ENCODE measurements at places on chromosomes 1 and 21.

- no peak for DNase-seq
These were observed 267.7 kb downstream of the PRDM2 start for GRCh38 chr1:13967707-13968106.

DNA sequence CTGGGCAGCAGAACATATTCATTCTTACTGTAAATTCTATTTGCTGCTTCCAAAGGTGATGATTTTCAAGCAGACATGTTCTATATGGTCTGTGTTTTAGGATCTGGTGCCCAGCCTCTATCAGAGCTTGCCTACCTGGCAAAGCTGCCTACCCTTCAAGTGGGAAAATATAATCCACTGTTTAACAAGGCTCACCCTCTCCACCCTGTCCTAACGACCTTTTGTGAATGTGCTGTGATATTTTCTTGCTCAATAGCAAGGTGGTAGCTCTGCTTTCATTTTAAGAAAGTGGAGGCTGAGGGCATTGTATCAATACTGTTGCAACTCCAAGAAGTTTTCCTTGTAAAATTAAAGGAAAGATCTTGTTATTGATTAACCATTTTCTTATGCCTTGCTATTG lies 26.0 kb upstream of the AGO1 start:
- DNase-seq, result no peak

GRCh38 chr1:247115545-247115944 lies 11.4 kb upstream of the ZNF669 start:
- no peak for DNase-seq

GRCh38 chr1:21539933-21540332 lies 30.7 kb downstream of the ALPL start:
- DNase-seq, result no peak

DNA sequence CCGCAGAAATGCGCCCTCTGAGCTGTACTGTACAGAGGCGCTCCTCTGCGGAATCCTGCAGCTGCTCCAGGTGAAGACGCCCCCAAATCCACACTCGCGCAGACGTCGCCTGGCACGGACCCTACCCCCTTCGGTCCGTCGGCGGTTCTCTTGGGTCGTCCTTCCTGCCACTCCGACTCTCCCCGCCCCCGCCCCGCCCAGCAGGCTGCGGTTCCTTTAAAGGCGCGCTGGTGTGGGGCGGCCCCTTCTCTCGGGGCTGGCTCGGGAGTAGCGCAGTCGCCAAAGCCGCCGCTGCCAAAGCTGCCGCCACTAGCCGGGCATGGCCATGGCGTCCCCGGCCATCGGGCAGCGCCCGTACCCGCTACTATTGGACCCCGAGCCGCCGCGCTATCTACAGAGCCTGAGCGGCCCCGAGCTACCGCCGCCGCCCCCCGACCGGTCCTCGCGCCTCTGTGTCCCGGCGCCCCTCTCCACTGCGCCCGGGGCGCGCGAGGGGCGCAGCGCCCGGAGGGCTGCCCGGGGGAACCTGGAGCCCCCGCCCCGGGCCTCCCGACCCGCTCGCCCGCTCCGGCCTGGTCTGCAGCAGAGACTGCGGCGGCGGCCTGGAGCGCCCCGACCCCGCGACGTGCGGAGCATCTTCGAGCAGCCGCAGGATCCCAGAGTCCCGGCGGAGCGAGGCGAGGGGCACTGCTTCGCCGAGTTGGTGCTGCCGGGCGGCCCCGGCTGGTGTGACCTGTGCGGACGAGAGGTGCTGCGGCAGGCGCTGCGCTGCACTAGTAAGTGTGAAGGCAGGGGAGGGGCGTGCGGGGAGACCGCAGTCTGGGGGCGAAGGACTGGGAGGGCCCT lies at the start of gene RASSF5:
TSS of gene RASSF5 (plus strand) at position 248 of the 846 bp plus-strand sequence. CDS start at position 320, 72 bp downstream.
- no peak for DNase-seq
